ENCODE measurements at places on chromosomes 1 and 21.

GRCh38 chr21:41068967-41069642 lies 98.9 kb upstream of the BACE2 start:
- DNase-seq: peak; percentile 60

- DNase-seq: no peak
These were observed 8.8 kb upstream of the RNF223 start for GRCh38 chr1:1082776-1083415.

DNA sequence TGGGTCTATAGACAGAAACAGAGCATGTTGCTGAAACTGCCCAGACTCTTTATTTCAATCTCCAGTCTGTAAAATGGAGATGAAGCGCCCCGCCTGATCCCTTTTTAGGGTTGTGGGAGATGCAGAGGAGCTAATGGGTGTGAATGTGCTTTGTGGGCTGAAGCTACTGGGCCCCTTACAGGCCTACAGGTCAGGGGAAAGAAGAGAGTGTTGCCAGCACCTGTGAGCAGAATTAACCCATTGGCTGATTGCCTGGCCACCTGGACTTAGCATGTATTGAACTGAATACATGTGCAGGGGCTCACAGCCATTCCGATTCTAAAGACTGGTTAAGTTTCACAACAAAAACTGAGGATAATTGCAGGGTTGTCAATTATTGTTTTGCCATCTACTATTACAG lies 13.9 kb upstream of the ATF3 start:
- no peak for DNase-seq

DNA sequence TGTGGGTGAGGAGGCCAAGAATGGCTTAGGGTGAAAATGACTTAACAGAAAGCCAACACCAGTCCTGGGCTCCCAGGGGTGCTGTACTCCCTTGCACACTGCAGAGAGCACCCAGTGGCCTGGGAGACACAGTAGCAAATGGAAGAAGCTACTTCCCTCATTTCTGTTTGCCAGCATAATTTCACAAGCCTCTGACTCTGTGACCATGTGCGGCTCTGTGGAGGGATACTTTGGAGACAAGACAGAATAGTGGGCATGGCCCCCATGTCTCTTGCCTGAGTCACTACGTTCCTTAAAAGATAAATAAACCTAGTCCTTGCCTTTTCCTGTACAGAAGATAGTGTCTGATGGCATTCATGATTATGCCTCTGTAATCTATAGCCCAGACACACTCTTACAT lies 38.1 kb downstream of the TRIM62 start:
- DNase-seq: no peak

- no peak for DNase-seq
These were observed 14.5 kb upstream of the RNF187 start for GRCh38 chr1:228472655-228473054.

DNA sequence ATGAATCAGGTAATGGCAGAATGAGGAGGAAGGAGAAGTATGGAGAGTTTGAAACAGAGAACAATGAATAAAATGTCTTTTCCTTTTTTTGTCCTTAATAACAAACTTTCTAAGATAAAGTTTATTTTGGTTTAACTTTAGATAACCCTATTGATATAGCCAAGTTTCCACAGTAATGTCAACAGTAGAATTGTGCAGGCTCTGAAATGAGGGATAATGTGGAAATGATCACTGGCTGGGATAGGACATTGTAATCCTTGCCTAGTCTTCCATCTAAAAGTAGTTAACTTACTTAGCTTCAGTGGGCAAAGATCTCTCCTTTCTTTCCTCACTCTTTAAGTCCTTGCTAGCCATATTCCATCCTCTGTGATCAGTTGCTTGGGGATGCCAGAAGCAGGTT lies 52.8 kb downstream of the NTMT2 start:
- no peak for DNase-seq

DNA sequence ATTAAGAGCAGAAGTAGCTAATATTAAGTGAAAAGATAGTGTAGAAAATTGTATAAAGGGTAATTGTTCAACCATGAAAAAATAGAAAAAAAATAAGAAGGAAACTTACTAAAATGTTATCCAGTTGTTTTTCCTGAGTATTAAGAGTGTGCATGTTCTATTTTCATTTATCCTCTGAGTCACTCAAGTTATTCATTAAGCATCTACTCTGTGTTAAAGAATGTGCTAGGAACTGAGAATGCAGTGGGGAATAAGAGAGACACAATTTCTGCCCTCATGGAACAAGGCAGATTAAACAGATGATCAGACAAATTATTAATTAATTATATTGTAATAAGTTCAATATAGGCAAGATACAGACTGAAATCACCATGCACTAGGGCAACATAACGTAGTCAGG lies 10.8 kb upstream of the PIGK start:
- no peak for DNase-seq

DNA sequence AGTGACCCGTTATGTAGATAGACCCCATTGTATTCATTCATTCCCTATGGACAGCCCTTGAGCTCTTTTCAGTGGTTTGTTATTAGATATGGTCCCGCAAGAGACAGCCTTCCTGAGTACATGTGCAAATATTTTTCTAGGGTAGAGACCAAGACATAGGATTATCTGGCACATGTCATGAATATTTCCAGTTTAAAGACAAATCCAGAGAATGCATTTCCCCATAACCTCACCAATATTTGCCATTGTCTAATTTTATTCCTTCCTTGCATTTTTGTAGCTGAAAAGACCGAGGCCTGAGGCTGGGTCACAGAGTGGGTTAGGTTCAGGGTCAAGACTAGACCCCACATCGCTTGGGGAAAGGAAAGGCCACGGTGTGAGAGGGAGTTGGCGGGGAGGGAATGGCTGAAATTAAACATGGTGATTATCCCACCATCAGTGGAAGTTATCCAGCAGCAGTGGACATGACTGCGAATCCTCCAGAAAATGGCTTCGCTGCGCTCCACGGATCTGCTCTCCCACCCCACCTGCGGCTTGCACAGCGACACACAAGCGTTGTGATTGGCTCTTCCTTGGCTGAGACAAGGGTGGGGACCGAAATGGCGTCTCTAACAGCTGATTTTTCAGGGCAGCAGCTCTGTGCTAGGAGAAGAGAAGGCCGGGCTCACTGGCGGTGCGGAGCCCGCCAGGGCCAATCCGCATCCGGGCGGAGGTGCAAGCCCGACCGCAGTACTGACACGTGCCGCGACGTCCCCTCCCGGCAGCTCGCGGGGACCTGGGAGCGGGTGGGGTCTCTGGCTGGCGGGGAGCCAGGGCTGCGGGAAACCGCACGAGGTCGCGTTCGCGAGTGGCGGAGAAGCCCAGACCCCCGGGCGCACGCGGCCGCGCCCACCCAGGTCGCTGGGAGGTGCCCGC lies 16.1 kb upstream of the STMN1 start:
- DNase-seq: peak; percentile 68

DNA sequence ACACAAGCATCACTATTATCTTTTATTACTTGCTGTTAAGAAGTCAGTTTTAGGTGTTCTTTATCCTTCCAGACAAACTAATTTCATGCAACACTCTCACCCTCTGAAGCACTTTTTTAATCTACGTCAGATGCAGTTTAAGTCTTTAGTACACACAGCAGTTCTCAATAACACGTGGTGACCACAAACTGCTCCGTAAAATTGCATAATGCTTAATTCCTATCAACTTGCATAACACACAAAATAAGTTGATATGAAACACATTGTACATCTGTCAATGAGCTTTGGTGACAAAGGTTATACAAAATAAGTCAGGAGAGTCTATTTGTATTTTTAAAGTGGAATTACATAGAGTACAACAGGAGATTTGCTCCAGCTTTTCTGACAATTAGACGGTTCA lies 140.9 kb upstream of the ETS2 start:
- DNase-seq: no peak
